ENCODE measurements at places on chromosomes 11 and 22.

DNA sequence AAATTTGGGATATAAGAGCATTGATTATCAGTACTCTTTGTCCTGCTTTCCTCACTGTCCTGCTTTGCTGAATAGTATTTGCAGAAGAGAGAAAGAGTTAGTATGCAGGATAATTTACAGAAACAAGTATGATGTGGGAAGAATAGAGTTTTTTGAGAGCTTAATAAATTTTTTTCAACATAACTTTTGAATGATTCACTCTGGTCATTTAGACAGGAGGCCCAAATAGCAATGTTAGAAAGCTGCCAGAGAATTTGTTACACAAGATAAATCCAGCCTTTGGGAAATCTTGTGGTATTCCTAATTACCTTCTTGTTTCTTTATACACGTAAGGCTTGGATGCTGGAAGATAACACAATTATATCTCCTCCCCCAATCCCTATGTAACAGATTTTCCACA, 484.6 kb downstream of the CNTN5 start:
- no peak for DNase-seq

DNA sequence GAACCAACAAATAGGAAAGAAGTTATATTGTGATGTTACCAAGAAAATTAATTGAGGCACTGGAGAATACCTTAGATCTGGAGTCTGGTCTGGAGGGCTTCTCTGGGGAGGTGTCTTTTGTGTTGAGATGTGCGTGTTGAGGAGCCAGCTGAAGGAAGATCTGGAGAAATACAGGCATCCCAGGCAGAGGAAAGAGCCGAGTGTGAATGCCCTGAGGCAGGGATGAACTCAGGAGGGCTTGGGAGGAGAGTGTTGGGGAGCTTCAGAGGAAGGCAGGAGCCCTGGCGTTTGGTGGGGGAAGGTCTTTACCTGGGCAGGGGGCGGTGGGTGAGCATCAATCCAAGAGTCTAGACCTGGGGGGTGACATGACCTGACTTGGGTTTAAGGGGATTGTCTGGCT, 13.1 kb downstream of the SYNGR1 start:
- no peak for DNase-seq

GRCh38 chr22:37848587-37849088, 581 bp upstream of the EIF3L start:
- DNase-seq, result no peak

DNA sequence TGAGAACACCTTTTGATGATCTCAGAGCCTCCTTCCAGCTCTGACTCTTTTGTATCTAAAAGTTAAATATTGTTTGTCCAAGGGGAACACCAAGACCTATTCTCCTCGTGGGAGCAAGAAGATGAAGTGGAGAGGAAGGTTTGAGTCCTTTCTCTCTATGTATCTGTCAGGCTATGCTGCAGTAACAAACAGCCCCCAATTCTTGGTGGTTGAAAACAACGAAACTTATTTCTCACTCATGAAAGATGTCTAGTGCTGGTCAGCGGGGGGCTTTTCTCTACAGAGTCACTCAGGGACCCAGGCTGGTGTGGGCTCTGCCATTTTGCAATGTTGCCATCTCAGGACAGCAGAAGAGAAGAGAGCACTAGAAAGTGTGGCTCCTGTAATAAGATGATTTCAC, 6.2 kb upstream of the CRYBB2 start:
- no peak for DNase-seq

GRCh38 chr22:37604875-37605274, 3.8 kb upstream of the GGA1 start:
- DNase-seq, result no peak

DNA sequence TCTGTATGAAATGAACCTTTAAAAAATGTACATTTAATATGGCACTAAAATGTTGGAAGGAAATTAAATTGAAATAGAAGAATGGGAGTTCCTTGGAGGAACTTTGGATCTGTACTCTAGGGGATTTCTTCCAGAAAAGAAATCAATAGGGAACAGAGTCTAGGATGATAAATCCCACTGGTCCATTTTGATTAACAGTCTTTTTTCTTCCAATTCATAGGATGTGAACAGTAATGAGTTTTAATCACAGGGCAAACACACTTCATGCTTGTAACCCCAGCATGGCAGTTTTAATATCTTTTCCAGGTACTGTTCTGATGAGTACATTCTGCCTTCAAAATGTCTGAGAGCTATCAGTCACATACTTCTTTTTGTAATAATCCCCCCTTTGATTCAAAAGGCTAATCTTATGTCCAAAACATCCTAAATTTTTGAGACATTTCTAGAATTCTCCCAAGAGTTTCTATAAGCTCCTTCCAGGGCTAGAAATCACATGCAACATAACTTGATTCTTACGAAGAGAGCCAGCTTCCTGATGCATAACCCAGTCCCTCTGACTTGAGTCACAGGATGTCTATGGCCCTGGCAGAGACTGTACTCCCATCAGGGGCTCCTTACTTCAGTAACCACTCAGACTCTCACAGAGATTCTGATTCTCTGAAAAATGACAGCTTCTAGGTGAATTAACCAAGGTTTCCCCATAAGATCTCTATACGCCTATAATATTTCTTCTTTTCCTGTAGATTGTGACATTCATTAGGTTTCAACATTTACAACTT, 112.9 kb downstream of the SLC36A4 start:
- no peak for DNase-seq

DNA sequence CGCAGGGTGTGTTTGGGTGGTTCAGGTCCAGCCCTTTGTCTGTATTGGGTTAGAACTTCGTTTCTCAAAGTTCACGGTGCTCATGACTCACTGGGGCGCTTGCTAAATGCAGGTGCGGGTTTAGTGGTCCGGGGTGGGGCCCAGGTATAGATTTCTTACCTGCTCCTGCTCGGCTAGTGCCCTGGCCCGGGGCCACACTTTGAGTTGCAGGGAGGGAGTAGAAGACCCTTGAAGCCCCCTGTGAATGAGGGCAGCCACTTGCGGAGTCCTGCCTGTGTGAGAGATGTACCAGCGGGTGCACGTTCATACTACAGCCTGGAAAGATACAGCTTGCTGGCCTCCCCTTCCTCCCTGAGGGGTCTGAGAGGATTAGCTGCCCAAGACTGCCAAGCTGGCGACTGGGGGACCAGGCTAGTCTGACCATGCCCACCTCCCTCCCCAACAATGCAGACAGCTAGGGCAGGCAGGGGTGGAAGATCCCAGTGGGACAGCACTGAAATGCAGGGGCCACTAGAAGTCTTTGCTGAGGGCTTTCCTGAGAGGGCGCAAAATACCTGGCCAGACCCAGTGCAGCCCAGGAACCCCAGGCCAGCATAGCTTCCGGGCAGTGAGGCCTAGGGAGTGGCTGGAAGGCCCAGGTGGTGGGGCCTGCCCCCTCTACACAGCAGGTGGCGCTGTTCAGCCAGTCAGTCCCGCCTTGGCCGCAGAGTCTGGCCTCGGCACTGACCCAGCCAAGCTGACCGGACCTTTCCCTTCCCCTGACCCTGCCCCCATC, 5.1 kb upstream of the MYRF start:
- DNase-seq, result no peak

DNA sequence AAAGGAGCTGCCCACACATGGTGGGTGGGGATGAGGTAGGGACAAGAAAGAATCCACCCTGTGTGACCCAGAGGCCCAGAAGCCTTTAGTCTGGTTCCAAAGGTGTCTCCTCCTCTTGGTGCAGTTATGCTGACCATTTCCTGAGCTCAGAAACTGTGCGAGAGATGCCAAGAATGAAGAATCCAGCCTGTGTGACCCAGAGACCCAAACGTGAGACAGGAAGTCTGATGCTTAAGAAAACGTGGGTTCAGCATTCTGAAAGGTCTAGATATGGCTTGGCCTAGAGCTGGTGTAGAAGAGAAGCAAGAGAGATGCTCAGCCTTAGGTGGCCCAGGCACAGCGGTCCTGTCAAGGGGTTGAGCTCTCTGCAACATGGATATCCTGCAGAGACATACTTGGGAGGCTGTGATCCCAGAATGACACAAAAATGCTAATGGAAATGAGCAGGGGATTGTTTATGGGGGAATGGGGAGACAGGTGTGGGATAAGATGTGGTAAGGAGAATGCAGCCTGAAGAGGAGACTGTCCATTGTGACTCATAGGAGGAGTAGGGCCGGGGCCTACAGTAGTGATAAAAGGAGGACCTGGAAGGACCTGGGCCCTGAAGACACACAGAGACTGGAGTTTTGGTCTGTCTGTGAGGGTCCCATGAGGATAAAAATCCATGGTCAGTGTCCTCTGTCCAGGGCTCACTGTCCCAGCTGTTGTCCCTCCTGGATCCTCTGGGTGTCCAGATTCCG, 79.0 kb downstream of the ZNF280B start:
- no peak for DNase-seq

GRCh38 chr22:21098099-21098671, 52.4 kb downstream of the LRRC74B start:
- no peak for DNase-seq

DNA sequence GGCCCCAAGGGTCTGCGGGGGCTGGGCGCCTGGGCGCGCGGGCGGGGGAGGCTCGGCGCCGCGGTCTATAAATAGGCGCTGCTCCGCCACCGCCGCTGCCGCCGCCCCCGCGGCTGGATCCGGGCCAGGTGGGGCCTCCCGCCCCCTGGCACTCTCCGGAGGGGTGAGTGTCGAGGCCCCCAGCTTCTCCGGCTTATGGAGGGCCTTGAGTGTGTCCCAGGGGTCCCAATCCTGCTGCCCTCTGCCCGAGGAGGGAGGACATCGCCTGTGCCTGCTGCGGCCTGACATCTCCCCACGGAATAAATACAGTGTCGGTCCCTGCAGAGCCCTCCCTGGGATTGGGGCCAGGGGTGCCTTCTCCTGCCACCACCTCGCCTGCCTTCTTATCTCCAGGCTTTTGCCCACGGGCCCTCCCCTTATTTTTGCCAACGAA, 4.3 kb upstream of the GP1BB start:
- DNase-seq, result no peak

DNA sequence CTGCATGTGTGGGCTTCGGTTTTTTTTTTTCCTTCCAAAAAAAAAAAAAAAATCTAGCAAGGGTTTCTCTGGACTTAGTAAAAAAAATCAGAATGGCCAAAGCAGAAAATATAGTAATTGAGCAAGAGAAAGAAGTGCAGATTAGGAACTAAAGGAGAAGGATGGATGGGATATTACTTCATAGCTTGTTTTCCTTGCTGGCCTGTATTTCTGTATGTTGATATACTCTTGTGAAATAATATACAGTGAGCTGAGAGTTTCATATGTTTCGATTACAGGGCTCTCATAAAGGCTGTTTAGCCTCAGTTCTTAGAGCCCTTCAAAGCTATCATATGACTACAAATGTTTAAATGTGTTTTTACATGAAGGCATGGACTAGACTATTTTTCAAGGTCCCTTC, 34.3 kb upstream of the NFRKB start:
- DNase-seq, result no peak

DNA sequence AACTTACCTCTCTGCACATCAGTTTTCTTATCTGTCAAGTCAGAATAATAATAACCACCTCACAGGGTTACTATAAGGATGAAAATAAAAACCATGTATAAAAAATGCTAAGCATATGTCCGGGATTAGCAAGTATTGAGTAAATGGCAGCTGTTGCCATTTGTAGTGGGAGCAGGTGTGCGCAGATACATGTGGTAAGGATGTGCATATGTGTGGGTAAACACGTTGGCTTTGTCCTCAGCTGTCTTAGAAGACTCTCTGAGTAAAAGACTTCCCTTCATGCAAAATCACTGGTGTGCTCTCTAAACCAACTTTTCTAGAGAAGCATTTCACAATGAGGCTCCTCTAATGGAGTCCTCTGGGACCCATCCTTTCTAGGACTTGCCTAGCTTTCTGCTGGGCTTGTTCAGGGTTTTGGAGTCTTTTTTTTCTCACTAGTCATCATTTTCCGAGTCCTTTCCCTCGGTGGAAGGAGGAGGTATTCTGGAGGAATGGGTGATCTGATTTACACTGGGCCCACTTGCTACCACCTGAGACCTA, 62.4 kb downstream of the NELL1 start:
- DNase-seq, result no peak

- no peak for DNase-seq
Measured at GRCh38 chr11:32586576-32587190, 3.1 kb downstream of the EIF3M start.

DNA sequence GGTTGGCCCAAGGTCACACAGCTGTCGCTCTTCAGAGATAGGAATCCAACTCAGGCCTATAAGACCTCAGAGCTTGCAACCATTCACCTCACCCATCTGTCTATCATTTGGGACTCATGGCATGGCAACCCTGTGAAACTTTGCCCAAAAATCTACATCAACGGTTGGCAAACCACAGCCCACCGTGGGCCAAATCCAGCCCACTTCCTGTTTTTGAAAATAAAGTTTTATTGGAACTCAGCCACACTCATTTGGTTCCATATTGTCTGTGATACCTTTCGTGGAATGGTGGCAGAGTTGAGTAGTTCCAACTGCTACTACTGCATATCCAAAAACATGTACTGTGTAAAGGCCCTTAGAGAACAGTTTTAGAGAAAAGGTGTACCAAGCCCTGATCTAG, 307.8 kb downstream of the MN1 start:
- no peak for DNase-seq

DNA sequence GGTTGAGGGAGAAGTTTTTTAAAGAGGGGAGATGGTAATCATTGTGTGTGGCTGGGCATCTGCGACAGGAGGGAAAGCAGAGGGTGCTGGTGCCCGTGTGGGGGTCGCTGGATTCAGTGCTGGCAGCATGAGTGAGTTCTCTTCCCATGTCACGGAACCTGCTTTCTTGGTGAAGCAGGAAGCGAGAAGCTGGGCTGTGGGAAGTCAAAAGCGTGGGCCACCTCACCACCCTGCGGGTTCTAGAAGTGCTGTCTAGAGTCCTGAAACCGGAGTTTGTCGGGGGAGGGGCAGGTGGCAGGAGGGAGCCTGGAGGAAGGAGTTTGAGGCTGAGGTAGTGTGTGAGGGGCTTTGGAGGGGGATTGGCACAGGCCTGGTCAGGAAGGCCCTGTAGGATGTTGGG, 14.2 kb downstream of the SART1 start:
- DNase-seq, result no peak

DNA sequence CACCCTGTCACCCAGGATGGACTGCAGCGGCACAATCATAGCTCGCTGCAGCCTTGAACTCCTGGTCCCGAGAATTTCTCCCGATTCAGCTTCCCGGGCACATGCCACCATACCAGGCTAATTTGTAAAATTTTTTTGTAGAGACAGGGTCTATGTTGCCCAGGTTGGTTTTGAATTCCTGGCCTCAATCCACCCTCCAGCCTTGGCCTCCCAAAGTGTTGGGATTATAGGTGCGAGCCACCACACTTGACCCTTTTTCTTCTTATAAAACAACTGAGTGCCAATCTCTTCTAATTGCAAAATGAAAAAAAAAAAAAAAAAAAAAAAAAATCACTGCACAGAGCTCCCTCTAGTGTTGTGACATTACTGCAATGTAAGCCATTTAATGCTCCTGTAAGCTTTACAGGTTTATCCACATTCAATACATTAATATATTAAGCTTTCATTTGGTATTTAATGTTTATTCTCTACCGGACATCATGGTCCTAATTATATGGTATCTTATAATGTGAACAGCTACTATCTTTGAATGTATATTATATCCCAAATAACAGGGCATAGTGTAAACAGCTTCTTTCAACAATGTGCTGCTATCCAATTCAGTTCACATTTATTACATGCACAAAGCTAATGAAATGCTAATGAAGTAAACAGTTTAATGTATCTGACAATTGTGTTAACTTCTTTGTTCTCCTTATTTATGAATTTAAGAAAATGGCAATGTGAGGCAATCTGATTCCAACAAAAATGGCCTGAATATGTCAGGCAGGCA, 44.6 kb downstream of the COPB1 start:
- no peak for DNase-seq
